ENCODE measurements at places on chromosomes 2 and 18.

- no peak for DNase-seq
Measured at GRCh38 chr2:240524963-240525718, 32.6 kb downstream of the ANKMY1 start.

GRCh38 chr2:17851731-17852585 lies 26.5 kb upstream of the KCNS3 start:
- peak; percentile 42 for DNase-seq

GRCh38 chr18:9861157-9861556 lies 24.6 kb upstream of the TXNDC2 start:
- DNase-seq = no peak

DNA sequence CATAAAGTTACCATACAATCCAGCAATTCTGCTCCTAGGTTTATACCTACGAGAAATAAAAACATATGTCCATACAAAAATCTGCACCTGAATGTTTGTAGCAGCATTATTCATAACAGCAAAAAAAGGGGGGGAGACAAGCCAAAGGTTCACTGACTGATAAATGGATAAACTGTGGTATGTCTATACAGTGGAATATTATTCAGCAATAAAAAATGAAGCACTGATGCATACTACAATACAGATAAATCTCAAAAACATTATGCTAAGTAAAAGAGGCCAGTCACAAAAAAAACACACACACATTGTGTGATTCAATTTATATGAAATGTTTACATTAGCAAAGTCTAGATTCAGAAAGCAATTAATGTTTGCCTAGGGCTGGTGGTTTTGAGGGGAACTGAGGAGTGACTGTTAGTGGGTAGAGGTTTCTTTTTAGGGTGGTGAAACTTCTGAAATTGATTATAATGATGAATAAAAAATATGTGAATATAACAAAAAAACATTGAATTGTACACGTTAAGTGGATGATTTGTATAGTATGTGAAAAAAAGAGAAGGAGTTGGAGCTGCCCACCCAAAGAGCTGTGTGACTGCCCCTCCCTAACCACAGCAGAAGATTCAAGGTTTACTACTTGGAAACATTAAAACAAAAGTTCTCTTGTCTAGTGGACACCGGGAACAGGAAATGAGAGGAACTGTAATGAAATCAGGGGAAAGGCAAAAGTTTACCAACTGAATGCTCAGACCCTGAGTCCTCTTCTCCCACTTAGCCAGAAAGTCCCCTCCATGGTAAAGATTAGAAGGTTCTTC lies 13.4 kb downstream of the COLEC12 start:
- no peak for DNase-seq

DNA sequence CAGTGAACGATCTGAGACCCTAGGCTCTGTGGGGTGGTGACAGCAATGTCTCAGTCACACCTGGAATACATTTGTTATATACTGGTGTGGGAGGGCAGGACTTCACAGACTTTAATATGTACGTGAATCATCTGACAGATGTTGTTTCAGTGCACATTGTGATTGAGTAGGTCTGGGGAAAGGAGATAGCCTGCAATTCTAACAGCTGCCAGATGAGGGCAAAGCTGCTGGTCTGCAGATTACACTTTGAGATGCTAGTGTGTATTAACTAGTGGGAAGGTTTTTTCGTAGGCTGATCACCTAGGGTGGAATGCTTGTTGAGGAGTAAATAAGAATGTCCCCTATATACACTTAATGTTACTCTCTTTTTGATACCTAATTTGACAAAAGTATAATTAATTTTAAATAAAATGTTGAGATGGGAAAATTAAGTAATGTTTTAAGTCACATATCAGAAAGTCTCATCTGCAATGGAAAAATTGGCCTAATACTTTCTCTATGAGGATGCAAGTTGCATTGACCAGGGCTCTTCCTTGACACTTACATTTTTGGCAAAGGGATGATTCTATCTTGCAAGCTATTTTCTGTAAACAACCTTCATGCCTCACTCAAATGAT lies 496.9 kb upstream of the HNMT start:
- DNase-seq = peak; percentile 15

DNA sequence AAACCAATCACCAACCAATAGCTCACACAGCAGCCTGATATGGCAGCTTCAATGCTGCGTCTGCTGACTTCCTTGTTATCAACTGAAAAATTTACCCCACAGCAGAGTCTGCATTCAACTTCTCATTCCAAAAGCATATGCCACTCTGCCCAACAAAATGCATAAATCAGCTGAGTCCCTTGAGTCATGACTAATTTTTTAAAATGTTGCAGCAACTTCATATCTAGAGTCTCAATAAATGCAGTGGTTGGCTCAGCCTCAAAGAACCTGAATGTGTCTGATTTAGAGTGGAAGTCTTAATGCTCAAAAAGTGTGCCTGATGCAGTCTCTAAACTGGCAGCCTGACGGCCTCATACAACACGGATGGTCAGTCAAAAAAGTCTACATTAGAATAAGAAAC lies 46.5 kb downstream of the FARSB start:
- DNase-seq = no peak

DNA sequence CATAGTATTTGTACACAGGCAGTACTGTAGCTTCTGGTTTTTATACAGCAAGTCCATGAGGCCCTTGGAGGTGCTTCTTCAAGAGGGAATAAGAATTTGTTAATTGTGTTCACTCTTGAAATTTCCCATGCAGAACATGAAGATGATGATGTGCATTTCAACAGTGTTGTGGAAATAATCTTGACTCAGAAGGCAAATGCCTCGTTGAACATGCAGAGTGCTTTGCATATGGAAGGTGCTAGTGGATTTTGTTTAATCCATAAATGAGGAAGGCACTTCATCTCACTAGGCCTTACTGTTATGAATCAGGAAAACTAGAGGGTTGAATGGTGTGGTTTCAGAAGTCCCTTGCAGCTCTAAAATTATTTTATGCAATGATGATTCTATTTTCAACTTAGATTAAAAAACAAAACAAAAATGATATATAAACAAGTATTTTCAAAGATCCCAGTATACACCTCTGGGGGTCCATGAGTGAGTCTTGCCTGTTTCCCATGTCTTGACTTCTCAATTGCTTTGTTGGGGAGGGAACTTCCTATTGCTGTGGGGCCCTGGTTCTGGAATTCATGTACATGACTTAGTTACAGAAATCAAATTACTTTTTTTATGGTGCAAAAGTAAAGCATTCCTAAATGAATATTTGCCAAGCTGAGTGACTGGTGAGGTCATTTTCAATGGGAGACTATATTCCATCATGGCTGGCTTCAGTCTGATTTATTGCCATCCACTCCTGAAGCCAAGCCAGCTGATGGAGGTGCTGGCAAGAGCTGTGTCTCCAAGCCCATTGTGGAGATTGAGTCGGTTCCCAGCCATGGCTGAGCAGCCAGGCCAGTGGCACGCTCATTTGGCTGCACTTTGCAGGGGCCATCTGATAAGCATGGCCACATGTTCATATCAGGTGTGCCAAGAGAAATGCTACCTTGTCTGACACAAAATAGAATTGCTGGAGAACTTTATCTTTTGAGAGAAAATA lies 56.5 kb downstream of the MGAT5 start:
- DNase-seq = no peak

GRCh38 chr18:39329496-39330275 lies 1764.1 kb upstream of the CELF4 start:
- no peak for DNase-seq

DNA sequence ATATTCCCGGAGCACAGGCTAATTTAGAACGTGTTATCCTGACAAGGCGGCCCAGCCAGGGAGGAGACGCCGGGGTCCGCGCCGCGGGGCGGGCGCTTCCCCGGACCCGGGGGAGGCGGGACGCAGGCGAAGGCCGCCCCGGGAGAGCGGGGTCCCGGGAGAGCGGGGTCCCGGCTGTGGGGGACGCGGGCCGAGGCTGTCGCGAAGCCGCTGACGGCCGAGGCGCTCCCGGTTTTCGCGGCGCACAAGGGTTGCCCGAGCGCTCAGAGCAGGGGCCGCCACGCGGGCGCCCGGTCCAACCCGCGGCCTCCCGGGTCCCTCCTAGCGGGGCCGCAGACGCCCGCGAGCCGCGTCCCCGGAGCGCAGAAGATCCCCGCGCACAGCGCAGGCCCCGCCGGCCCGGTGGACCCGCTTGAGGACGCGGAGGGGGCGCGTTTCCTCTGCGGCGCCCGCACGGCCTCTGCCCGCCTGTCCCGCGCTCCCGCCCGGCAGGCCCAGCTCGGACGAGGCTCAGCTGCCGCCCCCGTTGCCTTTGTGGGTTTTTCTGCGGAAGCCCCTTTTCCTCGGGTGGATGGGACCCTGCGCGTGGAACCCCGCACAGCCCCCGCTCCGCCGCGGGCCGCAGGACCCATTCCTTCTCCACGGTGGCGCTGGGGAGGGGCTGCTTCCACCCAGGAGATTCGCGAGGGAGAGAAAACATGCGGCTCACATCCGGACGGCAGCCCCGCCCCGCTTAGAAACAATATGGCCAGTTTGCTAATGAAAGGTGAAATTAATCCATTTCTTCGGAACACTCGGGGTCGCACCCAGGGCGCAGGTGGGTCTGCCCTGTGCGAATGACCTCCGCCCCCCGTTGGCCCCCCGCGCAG lies 9.6 kb upstream of the KCNG2 start:
- DNase-seq = no peak

- no peak for DNase-seq
Measured at GRCh38 chr2:181685150-181685688, 4.9 kb upstream of the NEUROD1 start.

DNA sequence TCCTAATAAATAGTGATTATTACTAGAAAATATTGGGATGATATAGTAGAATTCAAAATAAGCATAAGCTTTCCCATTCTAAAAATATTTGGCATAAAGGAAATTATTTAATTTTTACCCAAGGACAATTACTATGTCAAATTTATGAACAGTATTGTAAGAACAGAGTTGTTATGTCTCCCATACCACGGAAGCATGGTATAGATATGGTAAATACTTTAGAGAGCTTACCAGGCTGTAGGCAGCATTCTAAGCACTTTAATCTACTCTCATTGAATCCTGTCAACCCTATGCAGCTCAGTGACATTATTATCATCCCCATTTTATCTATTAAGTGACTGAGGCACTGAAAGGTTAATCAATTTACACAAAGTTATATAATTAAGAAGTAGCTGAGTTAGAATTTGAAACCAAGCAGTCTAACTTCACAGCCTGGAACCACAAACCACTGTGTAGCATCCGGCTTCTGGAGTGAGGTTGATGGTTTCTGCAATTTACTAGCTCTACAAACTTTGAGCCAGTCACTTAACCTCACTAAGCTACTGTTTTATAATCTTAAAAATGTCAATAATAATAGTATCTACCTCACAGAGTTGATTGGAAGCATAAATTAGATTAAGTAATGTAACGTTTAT lies 323.7 kb downstream of the ARHGAP15 start:
- no peak for DNase-seq
